ENCODE measurements at places on chromosomes 5 and 9. TPM values are rescaled to one million over a fixed set of nuclear protein-coding genes. Genes with fewer than 3 reads are reported as not detected.

The IFNK gene
- not detected for total RNA-seq

The KCNV2 gene
- total RNA-seq: not detected

The GPR150 gene
- total RNA-seq: 0.15 TPM

The TRIM23 gene
- 19.1 TPM for total RNA-seq

The FSTL4 gene
- total RNA-seq: not detected

The PCDHB12 gene
- total RNA-seq: 3.1 TPM

The SIT1 gene
- total RNA-seq: not detected

The FOXD4L6 gene
- not detected for total RNA-seq

The CDKN2A gene
- total RNA-seq: 0.37 TPM

GRCh38 chr5:31106691-31107090, 86.8 kb upstream of the CDH6 start:
- DNase-seq: no peak

GRCh38 chr5:12566441-12566840, 662.2 kb upstream of the CTNND2 start:
- no peak for DNase-seq

DNA sequence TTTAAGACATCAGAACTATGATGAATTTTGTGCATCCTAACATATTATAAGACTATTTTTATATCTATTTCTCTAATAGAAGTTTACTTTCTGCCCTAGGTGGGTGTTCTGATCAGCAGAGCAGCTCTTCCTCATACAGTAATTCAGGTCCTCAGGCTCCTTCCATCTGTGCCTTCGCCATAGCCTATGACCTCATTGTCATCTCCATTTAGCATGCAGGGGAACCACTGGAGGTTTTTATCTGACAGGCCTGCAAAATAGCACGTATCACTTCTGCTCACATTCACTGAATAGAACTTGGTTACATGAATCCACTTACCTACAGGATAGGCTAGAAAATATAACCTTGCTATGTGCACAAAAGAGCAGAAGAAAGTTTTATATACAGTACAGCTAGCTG, 159.4 kb upstream of the CCNH start:
- DNase-seq: no peak

DNA sequence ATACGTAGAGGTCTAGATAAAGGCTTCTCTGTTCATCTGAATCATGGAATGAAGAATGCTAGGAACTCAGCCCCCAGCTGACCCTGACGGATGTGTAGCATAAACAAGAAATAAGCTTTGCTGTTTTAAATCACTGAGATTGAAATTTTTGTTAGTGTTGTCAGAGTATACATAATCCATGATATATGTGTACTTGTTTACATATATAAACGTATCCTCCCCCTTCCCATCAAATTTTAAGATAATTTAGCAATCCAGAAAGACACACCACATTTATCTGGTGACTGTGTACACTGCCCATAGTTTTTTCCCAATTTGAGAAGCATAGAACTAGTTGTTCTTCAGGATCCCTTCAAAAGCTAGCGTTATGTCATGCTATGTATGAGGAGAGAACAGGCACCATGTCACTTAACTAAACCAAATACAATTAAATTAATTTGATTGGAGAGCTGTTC, 80.8 kb upstream of the OSMR start:
- no peak for DNase-seq

- no peak for DNase-seq
These were observed 155.3 kb upstream of the GNA14 start for GRCh38 chr9:77803423-77803822.

- DNase-seq: no peak
These were observed 453.2 kb downstream of the CDH18 start for GRCh38 chr5:19534751-19535150.

DNA sequence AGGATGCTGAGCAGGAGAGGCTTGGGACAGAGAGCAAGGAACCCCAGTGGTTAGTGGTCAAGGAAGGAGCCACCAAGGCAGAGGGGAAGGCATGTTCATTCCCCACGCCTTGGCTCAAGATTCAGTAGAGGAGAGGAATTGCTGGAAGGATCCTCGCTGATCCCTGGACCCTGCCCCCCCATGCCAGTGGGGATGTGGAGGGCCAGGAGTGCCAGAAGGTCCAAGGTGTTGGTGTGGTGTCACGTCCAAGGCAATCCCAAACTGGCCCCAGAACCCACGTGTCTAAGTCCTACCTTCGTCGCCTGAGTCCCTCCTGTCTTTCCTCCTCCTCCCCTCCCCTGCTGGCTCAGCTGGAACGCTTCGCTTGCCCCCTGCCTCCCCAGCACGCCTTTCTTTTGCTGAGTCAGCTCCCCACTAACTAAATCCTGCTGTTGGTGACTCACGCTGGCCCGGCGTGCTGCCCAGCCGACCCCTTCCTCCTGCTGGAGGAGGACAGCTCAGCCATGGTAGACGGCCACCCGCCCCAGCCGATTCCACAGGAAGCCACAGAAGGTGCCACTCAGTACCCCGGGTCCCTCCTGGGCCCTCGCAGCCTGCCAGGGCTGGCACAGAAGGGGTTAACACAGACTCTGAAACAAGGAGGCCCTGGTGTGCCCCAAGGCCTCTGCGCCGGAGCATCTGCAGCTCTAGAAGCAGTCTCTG, 37.6 kb upstream of the ORM1 start:
- peak; percentile 70 for DNase-seq

DNA sequence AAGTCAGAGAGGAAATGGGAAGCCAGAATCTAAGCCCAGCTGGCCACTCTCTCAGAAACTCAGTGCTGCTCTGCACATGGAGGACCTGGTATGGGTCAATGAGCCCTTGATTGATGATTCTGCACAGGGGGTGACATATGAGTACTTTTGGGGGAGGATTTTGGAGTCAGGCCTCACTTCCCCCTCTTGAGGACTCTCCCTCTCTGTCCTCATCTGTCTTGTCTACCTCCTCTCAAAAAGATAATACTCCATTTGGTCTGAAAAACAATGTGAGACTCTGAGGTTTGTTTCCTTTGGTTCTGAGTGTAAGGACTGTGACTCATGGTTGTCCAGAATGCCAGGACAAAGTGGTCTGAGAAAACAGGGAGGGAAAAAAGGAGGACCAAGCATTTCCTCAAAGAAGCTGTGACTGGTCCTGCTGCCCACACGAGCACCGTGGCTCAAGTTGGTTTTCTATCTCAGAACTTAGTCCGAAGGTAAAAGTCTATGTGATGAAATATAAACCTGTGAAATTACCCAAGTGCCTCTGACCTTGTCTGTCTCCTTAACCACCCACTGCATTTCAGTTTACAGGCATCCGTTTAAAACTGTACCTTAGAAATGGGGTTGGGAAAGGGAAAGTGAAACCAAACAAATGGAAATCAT, 11.1 kb downstream of the TTC39B start:
- DNase-seq: no peak

DNA sequence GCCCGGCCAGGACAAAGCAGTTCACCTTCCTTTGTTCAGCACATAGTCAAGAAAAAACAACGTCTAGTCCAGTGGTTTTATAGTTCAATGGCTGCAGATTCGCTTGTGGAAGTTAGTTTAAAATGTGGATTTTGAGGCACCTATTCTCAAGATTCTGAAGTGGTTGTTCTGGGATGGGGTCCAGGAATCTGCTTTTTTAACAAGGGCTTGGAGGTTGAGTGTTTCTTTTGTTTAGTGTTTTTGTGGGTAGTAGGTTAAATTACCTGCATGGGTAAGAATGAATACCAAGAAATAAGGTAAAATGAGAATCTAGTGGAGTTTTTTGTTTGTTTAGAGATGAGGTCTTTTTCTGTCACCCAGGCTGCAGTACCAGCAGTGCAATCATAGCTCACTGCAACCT, 28.4 kb upstream of the NADK2 start:
- no peak for DNase-seq

DNA sequence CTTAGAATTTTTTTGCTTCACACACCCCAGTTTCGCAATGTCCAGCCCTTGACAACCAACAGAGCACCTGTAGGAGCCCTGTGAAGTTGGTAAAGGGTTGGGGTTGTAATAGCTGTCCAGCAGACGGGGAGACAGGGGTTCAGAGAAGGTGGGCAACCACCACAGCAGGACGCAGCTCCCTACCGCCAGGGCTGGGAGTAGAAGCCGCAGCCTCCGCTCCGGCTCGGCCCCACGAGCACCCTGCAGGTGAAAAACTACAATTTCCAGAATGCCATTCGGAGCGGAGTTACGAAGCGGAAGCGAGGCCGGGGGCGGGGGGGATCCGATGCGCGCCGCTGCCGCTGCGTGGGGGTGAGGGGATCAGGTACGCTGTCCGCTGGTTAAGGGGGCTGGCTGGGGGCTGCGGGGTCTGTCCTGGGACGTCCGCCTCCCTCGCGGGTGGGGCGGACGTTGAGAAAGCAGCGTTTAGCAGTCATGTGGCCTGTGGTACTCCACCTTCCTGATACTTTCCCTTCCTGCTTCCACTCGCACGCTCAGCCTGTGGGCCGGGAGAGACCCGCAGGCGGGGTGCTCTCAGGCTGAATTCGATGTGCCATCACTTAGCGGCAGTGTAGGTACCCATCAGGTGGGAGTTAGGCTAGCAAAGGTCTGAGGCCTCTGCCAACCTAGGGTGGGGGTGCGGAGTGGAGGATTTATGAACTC, at the start of gene TRMT10B:
TSS of gene TRMT10B (plus strand) at position 317 of the 702 bp plus-strand sequence. CDS start 8,127 bp downstream, outside the sequence.
- DNase-seq: peak; percentile 88

DNA sequence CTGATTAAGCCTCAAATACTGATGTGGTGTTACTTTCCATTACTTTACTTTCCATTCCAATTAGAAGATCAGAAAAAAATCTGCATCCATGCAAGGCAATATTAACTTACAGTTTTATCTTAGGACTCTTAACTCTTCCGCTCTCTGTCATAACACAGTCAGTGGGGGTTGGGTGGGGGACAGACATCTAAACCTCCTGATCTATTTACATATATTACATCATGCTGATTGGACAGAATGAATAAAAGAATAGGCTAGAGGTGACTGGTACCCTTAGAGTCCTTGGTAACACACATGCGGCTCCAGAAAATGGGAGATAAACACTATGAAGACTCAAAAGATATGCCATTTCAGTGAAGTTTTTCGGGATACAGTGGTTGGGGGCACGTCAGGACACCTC, 27.6 kb downstream of the RAPGEF6 start:
- no peak for DNase-seq

- peak; percentile 97 for DNase-seq
These were observed 78.5 kb upstream of the LRRTM2 start for GRCh38 chr5:138953387-138954256.

DNA sequence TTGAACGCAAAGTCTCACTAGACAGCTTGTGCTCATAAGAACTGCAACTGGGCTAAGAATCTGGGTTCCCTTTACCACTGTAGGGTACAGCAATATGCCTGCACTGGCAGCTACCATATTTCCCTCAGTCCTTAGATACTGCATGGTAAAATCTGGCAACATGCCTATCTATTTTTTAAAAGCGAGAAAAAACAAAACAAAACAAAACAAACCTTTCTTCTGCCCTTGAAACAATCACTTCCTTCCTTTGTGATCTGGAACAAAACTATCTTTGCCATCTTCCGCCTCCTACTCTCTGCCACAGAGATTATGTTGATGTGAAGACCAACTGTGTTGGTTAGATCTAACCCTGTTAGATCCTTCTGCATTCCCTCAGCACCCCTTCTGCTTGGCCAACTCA, 242.9 kb downstream of the EBF1 start:
- DNase-seq: no peak

GRCh38 chr5:145495741-145496140, 339.4 kb downstream of the PRELID2 start:
- DNase-seq: no peak

DNA sequence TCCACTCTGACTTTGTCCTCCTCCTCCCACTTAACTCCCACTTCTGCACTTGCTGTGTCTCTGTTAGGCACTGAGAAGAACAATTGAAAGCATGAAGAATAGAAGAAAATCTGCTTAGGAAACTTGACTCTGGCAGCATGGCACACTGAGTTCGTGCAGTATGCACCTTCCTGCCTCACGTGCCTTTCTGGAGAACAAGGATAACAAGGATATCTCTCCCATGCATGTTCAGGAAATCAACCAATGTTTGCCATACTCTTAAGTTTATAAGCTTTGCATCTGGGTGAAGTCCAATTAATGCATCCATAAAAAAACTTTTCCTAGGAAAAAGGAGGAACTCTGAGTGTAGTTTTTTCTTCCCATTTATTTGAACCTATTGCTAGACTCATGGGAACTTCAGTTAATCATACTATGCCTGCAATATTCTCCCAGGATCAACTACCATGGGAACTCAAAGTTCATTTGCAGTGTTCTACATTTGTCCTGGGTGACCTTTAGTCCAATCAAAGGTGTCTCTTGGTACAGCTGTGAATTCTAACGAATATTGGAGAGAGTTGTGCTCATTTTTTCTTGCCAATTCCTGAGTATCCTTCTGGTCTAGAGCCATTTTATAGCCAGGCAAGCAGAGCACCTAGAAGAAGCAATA, 227.0 kb downstream of the ENC1 start:
- no peak for DNase-seq

DNA sequence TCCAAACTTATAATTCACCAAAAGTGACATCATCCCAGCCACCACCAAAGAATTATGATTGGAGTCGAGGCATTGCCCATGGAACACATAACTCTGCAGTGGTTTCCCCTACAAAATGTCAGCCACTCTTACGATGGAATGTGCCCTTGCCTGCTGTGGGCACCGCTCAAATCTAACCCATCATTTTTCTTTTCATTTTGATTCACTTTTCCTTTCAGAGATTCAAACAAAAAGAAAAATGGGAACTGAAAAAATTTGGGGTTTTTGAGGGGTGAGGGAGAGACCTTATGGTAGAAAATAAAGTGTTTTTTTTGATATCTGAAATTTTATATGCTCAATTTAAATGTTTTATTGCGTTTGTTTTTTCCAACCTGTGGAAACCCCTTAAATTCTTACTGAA, 28.1 kb downstream of the SMARCA2 start:
- no peak for DNase-seq

DNA sequence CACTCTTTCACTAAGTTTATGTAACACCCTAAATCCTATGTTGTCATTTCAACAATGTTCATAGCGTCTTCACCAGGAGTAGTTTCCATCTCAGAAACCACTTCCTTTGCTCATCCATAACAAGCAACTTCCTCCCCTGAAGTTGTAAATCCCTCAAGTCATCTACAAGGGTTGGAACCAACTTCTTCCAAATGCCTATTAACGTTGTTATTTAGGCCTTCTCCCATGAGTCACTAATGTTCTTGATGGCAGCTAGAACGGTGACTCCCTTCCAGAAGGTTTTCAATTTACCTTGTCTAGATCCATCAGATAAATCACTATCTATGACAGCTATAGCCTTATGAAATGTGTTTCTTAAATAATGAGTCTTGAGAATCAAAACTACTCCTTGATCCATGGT, 73.3 kb upstream of the TARS1 start:
- no peak for DNase-seq

DNA sequence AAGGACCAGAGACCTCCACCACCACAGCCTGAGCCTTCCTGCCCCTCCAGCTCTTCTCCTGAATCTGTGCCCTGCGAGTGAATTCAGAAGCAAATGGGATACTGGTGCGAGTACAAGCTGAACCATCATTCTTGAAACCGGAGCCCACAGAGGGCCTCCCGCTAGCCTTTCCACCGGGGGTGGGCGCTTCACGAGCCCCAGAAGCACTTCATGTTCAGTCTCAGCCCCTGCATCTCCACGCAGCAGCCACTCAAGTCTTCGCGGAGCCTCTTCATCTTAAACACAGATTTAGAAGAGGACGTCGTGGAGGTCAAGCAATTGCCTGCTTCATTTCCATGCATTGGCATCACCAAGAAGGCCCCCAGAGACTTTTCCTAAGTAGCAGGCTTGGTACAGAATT, 26.0 kb upstream of the OLFM1 start:
- no peak for DNase-seq

- DNase-seq: no peak
These were observed 37.6 kb upstream of the RAI14 start for GRCh38 chr5:34618371-34619065.
